ENCODE measurements at places on chromosomes 1 and 21.
A peak's percentile ranks its signal among the peaks of the same experiment; 100 is the strongest.

- no peak for DNase-seq
Measured at GRCh38 chr1:167671727-167672511, 41.9 kb downstream of the RCSD1 start.

DNA sequence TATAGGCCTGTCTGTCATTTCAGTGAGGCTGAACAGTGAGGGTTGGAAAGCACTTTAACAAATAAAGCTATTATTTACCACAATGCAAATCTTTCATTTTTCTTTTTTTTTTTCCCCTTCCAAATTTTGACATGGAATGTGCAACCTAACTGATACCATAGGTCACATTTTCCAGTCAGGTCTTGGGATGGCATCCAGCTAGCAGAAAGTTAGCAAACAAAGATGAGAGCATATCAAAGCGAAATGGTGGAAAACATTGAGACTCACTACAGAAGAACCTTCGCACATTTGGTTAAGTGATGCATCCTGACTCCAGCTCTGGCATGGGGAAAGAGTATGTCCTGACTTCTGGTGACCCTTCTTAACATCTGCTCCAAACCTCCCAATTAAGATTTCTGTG is 105.1 kb upstream of the L1TD1 start:
- DNase-seq, result no peak

GRCh38 chr1:92123868-92124267 is 43.7 kb downstream of the BTBD8 start:
- no peak for DNase-seq

DNA sequence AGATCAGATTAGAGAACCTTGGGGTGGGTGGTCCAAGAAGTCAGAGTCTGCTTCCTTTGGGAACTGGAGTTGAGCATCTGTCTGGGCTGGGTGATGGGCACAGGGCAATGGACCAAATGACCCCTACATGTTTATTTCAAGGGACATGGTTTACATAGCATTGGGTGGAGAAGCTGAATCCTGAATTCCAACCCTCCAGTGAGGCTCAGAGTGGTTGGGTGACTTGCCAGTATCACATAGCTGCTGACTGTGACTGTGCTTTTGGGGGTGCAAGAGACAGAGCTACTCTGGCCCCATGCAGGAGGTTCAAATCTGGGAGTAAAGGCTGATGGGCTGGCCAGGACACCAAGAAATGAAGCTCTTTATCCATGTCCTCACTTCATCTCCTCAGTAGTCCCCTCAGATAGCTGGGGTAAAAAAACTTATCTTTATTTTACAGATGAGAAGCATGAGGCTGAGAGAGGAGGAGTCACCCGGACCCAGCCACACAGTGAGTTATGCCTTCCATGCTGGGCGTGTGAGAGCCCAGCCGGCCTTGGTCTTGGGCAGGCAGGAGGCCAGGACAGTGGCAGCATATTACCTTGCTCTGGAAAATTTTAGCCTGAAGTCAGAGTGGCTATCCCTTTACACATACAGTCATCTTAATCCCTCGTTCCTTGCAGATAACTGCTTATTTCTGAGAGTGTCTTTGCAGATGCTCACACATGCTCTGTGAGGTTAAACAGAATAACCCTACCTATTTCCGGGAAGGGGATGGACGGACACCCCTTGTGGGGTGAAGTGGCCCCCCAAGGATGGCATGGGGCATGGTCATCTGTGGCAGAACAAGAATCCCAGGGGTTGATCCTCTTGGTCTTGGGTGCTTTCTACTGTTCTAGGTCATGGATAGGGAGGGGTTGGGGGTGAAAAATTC is 2.8 kb upstream of the SERINC2 start:
- DNase-seq, result no peak

DNA sequence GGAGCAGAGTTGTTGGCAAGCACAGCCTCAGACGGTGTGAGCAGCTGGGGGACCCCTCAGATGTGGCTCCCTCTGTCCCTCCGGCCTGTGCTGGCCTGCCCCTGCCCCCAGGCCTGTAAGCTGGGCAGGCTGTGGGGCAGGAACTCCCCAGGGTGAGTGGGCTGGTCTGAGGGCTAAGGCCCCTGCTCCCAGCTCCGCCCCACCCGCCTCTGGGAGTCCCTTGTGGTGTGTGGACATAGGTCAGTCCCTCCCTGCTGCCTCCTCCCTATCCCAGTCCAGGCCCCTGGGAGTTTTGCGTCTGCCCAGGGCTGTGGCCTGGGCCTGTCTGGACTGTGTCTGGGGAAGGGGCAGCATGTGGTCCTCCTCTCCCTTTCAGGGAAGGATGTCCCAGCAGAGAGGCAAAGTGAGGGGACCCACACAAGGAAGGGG is 3.6 kb upstream of the VWA1 start:
- peak; percentile 3 for DNase-seq

GRCh38 chr1:86380257-86380861 is 15.8 kb downstream of the ODF2L start:
- no peak for DNase-seq

DNA sequence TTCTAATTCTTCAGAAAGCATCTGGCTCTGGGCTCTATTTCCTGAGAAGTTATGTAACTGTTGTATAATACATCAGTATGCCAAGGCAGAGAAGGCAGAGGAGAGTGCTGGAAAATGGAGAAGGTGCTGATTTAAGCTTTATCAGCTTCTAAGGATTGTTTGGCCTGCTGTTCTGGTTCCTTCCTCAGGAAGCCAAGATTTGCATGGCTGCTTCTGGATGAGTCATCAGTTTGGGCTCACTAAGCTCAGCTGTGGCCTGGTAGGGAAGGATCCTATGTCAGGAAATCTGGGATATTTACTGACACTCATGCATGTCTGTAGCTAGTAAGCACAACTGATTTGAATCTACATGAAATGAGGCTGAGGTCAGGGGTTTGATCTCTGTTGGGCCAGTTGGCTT is 73.2 kb upstream of the ADGRL4 start:
- DNase-seq, result no peak

GRCh38 chr1:208231881-208232661 is 12.1 kb downstream of the PLXNA2 start:
- DNase-seq, result no peak

DNA sequence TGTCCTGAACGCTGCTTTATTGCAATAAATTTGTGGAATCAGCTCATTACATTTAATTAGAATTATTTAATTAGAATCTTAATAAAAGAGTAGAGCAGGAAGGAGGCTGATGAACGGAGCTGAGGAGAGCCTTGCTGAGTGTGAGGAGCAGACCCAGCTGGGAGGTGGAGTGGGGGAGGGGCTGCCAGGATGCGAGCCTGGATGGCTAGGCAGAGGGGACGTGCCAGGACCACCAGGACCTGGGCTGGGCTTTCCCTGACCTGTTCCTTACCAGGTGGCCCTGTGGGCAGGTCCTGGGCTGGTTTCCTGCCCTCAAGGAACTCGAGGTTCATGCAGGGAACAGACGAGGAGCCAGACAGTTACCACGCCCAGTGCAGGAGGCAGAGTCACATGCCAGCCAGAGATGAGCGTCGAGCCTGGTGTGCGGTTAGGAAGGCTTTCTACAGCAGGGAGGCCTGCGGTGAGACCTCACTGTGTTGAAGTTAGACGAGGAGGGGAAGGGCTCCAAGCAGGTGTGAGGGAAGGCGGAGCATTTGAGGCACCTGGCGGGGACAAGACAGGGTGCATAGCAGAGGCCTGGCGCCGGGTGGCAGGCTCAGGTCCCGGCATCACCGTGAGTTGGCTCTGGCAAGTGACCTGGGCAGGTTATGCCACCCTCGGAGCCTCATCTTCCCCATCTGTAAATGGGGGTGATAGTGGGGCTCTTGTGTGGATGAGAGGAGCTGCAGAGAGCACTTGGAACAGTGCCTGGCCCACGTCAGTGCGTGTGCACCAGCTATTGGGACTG is 33.9 kb downstream of the LDLRAP1 start:
- DNase-seq, result no peak

- DNase-seq, result no peak
Measured at GRCh38 chr1:204232526-204232925, 18.7 kb upstream of the GOLT1A start.

GRCh38 chr1:169630006-169630405 is at the start of gene SELP:
TSS of gene SELP (minus strand) at chr1:169630124. CDS start at chr1:169630074, 50 bp downstream.
- DNase-seq, result no peak

DNA sequence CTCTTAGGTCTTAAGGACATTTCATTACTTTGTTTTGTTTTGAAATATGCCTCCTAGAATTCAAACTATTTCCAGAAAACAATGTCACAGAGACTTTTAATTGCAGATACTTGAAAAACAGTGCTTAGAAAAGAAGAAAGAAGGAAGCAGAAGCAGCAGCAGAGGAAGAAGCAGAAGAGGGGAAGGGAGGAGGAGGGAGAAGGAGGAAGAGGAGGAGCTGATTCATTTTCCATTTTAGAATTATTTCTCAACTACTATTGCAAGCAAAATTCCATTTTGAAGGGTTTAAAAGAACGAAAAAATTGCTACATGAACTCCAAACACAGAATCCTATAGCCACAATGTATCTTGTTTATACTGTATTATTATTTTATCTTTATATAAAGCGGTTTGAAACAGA is 13.9 kb downstream of the RC3H1 start:
- DNase-seq, result no peak

DNA sequence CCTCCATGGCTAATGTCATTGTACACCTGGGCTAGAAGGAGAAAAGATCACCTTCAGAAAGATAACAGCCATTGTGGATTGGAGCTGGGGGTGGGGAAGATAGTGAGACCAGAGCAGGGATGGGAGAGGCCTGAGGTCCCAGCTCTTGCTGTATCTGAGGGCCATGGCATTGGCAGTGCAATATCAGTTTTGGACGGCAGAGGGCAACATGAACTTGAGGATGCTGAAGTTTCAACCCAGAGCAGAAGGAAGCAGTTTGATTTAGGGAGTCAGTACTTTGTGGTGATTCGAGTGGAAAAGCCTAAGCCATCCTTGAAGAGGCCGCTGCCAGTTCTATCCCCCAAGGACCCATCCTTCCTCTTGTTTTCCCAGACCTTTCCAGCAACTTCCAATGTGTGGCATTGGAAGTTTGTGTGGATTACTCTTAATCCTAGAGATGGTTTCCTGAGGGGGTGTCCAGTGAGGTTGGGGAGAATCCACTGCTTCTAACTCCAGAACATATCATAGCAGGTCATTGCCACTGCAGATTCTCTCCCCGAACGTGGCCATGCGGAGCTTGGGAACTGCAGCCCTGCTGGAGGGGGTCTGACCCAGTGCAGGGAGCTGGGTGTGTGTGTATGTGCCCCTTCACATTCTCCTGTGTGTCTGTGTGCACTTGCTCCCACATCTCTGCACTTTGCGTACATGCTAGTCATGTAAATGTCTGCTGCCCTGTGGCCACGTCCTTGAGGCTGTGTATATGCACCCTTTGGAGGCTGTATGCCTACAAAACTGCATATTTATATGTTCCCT is 24.1 kb downstream of the SLC26A9 start:
- peak; percentile 67 for DNase-seq

DNA sequence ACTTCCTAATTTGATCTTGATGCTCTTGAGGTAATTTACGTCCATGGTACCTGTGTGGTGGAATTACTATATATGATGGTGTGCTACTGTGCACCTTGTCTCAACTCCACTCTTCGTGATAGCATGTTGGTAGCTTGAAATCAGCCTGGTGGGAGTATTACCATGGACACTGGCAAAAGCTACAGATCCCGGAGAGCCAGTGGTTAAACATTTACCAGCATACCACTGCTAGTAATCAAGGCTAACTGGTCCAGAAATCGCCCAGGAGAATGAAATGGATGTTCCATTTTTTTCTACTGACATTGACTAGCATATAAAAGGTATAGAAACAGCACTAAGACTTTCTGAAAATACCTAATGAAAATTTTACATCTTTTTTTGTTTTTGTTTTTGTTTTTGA is 30.6 kb downstream of the ELK4 start:
- no peak for DNase-seq

DNA sequence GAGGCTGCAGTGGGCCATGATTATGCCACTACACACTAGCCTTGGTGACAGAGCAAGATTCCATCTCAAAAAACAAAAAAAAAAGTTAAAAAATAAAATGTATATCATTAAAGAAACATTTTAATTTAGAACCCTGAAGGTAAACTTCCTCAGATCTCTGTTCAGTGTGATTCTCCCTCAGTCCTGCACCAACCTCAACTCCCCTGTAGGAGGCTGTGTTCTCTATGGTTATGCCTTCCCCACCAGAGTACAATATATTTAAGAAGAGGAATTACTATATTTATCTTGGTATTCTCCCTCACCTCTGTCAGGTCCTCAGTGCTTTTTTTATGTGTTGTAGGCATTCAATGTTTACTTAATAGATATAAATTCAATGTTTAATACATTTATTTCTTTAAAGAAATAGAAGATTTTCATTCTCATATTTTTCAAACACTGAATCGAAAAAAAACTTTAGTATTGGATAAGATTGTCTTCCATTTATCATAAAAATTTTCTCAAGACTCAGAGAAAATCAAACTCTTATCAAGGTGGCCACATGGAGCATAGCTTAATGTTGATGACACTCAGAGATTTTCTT is 4.8 kb upstream of the LRRC8B start:
- no peak for DNase-seq

DNA sequence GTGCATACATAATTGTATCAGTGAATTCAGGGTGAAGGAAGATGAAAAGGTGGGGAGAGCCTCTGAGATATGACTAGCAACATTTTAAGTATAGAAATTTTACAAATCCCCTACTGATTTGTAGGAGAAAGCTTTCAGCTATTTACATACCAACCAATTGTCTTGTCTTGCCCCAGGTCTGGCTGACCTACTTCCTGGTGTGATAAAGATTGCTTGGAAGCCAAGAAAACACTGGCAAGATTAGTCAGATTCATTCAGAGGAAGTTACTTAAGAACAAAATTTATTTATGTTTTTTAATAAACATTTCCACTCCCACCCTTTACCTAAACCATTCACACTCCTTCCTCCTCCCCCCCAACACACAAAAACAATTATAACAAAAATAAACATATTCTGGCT is 17.5 kb downstream of the PTGS2 start:
- no peak for DNase-seq

DNA sequence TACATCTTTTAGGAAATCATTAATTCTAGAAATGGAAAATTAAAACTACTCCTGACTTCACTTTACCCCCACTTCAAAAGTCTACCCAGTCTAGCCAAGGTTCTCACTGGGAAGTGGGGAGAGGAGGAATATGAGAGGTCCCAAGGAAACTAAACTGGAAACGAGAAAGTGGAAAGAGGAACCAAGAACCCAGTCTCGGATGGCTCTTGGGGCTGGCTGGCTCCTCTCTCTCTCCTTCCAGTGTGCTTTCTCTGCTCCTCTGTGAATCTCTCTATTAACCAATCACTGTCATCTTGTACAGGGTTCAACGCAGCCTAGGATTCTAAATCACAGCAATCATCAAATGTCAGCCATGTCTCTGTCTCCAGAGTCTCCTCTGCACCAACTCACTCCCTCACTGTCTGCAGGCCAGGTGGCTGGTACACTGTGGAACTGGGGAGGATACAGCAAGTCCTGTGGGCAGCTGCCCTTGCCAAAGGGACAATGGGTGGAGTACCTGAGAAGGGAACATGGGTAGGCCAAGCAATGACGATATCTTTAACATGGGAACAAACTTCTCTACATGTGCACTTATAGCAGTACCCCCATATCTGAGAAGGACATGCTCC is 33.7 kb downstream of the GNB1 start:
- no peak for DNase-seq

GRCh38 chr1:174769961-174770549 is 229.7 kb upstream of the CACYBP start:
- DNase-seq, result no peak
